Retina (tissue), 1 donor: ENCODE measurements at places on chromosomes 5 and 9.

GRCh38 chr5:56415356-56415765, 182.2 kb upstream of the ANKRD55 start:
- DNase-seq = no peak

DNA sequence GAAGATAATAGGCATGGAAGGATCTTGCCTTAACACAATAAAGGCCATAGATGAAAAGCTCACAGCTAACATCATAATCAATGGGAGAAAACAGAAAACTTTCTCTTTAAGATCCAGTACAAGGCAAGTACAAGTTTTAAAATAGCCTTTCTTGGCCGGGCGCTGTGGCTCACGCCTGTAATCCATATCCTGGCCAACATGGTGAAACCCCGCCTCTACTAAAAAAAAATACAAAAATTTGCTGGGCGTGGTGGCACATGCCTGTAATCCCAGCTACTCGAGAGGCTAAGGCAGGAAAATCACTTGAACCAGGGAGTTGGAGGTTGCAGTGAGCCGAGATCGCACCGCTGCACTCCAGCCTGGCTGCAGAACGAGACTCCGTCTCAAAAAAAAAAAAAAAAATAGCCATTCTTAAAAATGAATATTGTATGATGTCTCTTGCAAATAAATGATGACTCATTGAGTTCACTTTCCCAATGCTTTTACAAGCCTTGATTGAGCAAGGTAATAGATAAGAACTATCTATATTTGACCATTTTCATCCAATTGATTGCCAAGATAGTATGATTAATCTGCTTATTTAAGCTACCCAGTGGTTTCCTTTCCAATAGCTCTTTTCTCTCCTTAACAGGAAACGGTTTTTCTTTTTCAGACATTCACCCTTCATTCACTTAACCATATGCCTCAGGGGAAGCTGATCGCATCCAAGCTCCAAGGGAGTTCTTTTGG, 15.8 kb downstream of the CCDC152 start:
- no peak for DNase-seq

DNA sequence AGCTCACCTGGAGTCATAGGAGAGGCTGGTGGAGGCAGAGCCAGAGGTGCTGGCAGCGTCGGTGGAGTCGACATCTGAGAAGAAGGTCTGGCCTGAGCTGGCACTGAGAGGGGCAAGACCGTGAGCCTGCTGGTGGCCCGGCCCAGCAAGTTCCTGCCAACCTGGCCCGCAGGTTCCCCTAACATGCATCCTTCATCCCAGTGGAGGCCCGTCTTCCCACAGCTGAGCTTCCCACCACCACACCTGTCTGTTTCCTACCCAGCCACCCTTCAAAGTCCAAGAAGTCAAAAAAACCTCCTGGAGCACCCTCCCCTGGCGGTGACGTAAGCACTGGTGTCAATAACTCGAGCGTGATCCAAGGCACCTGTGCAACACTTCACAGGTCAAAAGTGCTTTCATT, 16.9 kb downstream of the PHF19 start:
- DNase-seq = no peak

GRCh38 chr5:4082966-4083564, 487.4 kb downstream of the IRX1 start:
- DNase-seq = no peak

DNA sequence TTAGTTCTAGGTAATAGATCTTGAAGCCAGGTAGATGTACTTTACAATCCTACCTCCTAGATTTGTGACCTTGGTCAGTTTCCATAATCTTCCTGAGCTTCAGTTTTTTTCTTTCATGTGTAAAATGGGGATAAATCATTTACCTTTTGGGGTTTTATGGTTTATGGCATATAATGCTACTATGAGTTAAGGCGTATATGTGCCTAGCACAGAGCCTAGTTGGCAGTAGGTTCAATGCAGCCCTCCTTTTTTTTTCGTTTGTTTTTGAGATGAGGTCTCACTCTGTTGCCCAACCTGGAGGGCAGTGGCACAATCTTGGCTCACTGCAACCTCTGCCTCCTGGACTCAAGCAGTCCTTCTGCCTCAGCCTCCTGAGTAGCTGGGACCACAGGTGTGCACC, 28.8 kb downstream of the EGFLAM start:
- no peak for DNase-seq
